ENCODE measurements at places on chromosomes 2 and 18.

DNA sequence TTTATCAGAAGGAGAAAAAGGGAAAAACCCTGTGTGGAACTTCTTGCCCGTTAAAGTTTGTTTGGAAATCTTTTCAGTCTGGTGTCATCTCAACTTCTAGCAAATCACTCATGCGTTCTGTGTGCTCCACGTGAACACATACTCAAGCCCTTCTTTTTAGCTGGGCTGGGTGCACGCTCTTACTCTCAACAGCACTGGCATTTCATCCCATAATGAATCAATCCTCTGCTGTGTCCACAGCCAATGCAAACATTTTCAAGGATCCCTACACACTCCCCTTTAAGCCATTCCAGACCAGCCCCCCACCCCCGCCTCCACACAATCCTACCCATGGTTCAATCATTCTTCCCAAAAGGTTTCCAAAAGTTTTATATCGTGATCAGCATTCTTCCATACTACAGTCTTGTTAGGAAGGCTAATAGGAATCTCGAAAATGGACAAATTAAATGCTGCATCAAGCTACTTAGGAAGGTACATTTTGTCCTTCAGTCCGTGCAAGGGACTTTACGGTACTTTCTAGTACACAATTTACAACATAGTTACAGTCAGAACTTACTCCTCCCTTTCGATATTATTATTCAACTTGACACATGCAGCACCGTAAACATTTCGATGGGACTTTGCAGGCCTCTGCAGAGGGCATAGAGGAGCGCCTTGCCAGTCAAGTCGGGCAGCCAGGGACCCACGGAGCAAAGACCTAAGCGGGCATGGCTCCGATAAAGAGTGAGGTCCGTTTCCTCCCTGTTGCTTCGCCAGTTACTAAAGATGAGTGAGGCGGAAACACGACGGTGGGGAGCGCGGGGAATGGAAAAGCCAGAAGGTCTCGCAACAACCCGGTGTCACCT is 1.4 kb downstream of the PTGR3 start:
- no peak for DNase-seq

GRCh38 chr2:147663962-147664361 is 180.9 kb upstream of the ACVR2A start:
- peak; percentile 11 for DNase-seq

GRCh38 chr2:96396602-96397001 is 61.0 kb downstream of the NCAPH start:
- no peak for DNase-seq

DNA sequence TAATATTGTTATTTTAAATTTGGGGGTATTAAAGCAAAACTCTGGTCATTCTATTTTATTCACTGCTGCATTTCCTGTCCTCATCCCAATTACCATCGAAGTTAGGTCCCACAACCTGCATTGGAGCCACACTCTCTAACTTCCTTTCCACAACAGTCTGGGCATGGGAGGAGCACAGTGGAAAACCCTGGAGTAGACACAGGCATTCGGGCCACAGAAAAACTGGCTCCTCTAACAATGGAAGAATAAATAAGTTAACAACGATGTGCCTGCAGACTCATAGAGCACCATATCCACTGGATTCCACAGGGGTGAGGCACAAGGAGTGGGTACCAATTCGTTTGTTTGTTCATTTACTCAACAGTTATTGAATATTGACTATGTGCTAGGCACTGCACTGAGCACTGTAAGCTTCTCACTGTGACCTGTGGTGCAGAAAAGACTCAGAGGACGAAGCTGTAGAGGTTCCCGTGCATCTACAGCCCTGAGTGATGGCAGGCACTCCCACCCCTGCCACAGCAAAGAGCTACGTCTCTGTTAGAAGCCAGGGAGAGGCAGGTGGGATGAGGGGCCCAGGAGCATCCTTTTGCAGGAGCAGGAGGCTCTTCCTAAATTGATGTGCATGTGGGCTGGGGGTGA is 154.2 kb upstream of the PGAP1 start:
- DNase-seq = no peak

- DNase-seq = no peak
These were observed 139.5 kb downstream of the NOL4 start for GRCh38 chr18:34085140-34085739.

DNA sequence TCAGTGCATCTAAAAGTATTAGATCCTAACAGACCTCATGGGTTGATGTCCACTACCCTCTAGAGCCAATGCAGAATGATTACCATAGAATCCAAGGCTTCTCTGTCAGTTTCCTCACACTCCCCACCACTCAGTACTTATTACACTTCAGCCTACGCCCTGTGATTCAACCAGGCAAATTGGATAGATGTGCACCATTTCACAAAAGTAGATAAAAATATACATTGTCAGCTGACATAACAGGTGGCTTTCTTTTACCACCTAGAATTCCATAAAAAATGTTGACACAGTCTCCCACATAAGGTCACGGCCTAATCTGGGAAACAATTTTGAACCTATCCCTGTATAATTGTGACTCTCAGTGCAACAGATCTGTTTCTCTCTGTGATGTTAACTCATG is 144.9 kb downstream of the CERS6 start:
- no peak for DNase-seq

- DNase-seq = no peak
These were observed 361.0 kb upstream of the NT5C1B start for GRCh38 chr2:18950361-18950851.

DNA sequence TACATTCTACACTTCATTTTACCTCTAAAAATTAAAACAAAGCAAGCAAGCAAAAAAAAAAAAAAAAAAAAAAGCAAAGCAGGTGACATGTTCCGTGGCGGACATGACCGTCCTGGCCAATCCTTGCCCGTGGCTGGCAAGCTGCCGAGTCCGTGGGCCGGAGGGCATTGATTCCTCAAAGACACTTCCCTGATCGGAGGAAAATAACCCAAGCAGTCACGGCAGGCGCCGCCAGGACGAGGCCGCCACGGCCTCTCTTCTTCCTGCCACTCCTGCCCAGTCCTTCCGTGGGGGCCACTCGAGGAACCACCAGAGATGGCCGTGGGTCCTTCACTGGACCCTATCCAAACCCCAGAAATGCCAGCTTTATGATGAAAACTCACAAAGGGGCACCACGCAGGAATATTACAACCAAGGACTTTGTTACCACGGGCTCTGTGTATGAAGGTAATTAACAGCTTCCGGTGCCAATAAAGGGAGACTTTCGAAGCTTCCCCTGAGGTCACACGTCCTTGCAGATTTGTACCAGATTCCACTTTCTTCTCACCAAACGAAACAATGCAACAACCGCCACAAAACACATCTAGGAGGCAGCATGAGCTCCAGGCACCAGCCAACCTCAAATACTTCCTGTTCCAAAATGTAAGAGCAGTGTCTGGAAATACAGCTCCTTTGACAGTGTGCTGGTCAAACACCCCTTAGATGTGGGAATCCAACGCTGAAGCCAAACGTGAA is 170.3 kb downstream of the HDAC4 start:
- peak; percentile 96 for DNase-seq

DNA sequence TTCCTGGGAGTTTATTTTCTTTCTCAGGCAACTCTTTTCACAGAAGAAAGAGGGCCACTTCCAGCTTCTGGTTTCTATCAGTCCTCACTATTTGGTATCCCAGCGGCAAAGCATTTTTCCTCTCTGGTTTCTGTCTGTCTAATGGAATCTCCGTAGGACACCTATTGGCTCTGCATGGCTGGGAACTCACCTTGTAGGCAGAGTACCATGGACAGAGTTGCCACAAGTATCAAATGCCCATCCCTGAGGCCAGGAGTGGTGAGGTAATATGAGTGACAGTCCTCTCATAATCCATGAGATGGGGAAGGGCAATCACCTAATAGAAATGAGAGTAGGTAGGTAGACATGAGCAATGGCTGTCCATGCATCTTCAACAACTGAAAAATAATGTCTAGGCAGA is 369.5 kb upstream of the PIK3C3 start:
- DNase-seq = no peak

DNA sequence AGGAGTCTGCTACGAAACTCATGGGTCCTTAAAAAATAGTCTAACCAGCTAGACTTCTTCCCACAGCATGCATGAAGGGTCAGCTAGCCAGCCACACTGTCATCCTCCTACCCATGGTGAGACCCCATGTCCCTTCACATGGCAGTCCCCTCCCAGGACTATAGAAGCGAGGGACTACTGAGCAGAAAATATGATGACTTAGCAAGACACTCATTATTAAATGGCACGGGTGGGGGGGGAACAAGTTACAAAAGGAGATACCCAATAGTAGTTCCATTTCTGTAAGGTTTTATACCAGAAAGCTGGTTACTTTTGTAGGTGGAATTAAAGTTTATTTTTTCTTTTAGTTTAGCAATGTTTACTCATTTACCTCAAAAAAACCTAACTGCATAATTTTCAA is 31.5 kb downstream of the ST8SIA5 start:
- no peak for DNase-seq

DNA sequence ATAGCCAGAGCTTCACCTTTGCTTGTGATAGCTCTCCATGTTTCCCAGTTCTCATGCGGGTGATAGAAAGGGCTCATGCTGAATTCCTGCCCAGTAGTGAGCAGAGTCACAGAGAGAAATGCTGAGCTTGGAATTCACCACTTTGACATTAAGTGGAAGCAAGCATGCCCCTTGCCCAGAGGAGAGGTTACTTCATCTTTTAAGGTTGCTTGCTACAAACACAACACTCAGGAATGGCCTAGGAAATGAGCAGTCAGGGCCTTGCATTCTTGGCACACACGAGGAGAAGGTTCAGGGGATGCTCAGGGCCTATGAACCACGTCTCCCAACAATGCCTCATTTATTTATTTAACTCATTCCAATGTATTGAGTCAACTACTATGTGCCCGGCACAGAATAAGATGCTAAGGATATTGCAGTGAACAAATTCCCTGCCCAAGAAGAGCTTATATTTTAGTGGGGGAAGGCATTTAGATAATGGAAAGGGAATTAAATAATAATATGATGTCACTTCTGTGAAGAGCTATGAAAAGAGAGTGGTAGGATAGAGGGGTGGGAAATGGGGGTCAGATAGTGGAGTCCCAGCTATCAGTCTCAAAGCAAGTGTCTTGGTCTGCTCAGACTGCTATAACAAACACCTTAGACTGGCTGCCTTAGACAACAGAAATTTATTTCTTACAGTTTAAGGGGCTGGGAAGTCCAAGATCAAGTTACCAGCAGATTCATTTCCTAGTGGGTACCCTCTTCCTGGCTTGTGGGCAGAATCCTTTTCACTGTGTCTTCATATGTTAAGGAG is 42.1 kb downstream of the DDX18 start:
- DNase-seq = no peak

GRCh38 chr2:96400049-96401000 is 64.8 kb downstream of the NCAPH start:
- DNase-seq = no peak

All from inflammatory macrophage (primary cell).